ENCODE measurements at places on chromosomes 16 and 17.

- no peak for DNase-seq
Measured at GRCh38 chr17:1202291-1202690, 22.5 kb upstream of the ABR start.

DNA sequence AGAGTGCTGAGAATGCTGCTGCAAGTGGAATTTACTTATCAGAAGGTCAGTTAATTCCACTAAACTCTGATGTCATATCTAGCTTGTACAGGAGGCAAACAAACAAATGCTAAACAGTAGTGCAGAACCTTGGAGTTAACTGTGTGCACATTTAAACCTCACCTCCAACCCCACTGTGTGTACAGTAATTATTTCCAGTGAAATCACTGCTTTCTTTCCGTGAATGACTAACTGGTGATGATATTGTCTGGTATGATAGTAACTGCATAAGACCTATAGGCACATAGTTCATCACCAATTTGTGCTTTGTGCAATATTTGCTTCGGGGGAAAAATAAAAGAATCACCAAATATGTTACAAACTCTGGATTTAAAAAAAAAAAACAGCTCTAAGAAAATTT is 492.5 kb upstream of the HSBP1 start:
- DNase-seq, result no peak

- no peak for DNase-seq
Measured at GRCh38 chr17:73335591-73336407, 24.0 kb upstream of the CDC42EP4 start.

DNA sequence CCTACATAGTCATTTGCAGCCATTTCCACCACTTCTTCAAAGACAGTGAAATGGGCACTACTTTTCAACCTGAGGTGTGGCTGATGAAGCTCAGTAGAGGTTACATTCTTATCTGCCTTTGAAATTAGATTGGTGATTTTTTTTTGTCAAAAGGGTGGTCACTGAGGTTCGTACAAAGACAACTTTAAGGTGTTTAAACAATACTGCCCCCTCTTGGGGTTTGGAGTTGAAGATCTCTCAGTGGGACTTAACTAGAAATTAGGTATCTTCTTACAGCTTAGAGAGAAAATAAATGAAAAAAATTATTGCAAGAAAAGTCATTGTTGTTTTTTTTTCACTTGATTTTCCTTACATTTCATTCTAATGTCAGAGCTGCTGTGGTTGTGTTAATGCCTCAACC is 713.2 kb downstream of the CDH11 start:
- no peak for DNase-seq

- no peak for DNase-seq
Measured at GRCh38 chr16:19488213-19488640, 33.7 kb downstream of the GDE1 start.

GRCh38 chr17:73934696-73935095 is 268.8 kb upstream of the RPL38 start:
- no peak for DNase-seq

GRCh38 chr16:81241706-81242105 is 3.2 kb downstream of the BCO1 start:
- no peak for DNase-seq

GRCh38 chr17:54920819-54921218 is 20.2 kb downstream of the TOM1L1 start:
- no peak for DNase-seq

Data from activated naive CD8-positive, alpha-beta T cell treated with anti-CD3 and anti-CD28 coated beads, Interleukin-2, amount 50 U/mL, for 16 hours (primary cell).